Cerebellum (tissue), 4 donors: ENCODE measurements at places on chromosomes 4 and X. TPM values are rescaled to one million over a fixed set of nuclear protein-coding genes. Genes with fewer than 3 reads are reported as not detected.

The FGFBP2 gene
- total RNA-seq = not detected

- DNase-seq = no peak
Measured at GRCh38 chr4:140061194-140061593, 92.8 kb downstream of the MAML3 start.

DNA sequence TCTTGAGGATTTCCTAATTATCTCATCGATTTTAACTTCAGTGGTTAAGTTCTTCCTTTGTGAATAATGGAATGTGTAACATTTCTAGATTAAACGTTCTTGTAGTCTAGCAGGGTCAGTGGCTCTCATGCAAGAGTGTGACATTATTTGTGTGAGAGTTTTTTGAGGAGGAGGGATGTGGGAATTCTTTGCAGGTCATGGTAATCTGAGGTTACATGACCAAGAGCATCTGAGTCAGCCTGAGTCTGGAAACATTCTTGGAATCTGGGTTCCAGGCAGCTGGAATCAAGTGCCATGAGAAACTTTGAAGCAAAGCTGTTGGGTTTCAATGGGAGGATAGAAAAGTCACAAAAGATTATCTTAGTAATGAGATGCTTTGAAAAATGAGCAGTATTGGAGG, 49.5 kb downstream of the GK start:
- DNase-seq = no peak

DNA sequence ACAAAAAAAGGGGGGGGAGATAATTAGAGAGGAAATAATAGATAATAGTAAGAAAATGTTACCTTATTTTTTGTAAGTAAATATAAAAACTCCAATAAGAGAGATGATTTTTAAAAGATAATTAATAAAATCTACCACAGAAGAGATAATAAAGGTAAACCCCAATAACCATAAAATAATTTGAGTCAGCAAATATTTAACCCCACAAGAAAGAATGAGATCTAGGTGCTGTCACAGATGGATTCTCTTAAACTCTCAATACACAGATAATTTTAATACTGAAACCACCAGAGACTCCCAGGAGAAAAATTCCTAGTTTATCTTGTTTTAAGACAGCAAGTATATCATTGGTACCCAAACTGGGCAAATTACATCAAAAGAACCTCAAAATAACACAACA, 341.4 kb downstream of the ANK2 start:
- DNase-seq = no peak

The RRH gene
- 0.64 TPM for total RNA-seq

- no peak for DNase-seq
Measured at GRCh38 chr4:38706301-38706700, 42.3 kb downstream of the KLF3 start.

DNA sequence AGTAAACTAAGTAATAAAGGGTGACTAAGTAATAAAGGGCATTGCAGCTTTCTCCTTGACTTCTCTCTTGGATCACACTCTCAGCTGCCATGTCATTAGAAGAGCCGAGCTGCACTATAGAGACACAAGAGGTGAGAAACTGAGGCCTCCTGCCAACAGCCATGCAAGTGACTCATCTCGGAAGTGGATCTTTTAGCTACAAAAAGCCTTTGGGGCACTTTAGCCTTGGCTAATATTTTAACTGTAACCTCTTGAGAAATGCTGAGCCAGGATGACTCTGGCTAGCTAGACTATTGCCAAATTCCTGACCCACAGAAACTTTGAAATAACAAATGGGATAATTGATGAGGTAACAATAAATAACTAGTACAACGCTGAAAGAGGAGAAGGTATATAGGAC, 1.5 kb upstream of the NEIL3 start:
- DNase-seq = no peak

The GAGE12H gene
- not detected for total RNA-seq

The DCAF12L2 gene
- total RNA-seq = 4.6 TPM

DNA sequence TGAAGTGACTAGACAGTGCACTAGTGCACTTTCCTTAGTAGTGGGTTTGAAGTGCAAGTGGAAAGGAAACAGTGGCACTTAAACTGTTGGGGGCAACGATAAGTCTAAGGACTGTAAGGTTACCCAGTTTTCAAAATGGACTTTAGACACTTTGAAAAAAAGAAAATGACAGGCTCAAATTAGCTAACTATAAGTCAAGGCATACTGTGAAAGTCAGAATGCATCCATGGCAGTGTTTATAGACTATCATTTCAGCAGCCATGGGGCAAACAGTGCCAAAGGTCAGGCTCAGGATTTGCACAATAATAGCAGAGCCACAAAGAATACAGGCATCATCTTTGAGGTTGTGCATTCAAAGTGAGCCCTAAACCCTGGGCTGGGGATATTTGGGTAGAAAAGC, 104.4 kb downstream of the CXCL13 start:
- DNase-seq = no peak

The MTMR8 gene
- 6.4 TPM for total RNA-seq

DNA sequence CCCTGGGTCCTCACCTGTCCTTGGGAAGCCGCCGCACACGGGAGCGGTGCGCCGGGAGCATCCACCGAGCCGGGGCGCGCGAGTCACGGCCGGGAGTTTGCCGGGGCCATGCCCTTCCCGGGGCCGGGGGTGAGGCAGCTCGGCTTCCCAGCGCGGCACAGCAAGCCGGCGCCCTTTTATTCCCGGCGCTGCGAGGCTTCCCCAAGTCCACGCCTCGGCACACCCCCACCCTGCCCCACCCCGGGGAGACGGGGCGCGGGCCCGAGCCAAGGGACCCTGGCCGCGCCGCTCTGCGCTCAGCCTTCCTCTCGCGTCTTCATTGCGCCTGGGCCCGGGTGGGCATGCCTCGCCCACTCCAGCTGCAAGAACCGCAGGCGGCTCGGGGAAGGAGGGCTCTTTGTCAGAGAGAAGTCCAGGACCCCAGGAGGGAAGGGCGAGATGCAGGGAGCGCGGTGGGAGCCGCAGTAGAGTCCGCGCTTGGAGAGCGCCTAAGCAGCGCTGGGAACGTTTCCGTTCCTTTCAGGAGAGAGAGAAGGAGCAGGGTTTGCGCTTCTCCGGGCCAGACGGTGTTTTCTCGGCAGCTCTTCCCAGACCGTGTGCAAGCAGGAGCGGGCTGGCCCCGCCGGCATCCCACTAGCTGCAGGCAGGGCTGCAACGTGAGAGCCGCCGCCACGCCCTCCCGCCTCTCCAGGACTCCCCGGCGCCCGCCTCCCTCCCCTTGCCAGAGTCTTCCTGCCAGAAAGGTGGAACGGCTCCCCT, at the start of gene MXRA5:
Gene MXRA5, minus strand, starts transcription at position 152 of the 759 bp plus-strand sequence. CDS start 2,819 bp downstream, outside the sequence.
- no peak for DNase-seq

The CLDN34 gene
- 0.45 TPM for total RNA-seq
